HTR-8/SVneo (cell line): ENCODE measurements at places on chromosomes 3 and 15.
A peak's percentile ranks its signal among the peaks of the same experiment; 100 is the strongest.

- peak; percentile 49 for DNase-seq
Observed at GRCh38 chr15:75347222-75348033, 589 bp downstream of the NEIL1 start.

DNA sequence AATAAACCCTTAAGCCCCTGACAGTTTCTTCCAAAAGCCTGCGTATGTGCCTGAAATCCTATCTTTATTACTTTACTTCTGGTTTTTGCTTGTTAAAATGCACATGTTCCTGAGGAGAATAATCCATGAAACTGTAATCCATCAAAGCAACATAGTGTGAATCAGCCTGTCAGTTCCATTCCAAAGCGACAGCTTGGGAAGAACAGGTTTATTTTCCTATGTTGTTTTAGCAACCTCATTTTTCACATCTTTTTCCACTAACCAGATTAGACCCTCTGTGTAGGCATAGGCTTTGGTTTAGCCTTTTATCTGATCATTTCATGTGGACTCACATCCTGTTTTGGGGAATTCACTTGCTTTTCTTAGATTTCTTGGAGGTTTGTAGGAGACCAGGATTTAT lies 988.0 kb downstream of the SQOR start:
- no peak for DNase-seq

- DNase-seq = no peak
Observed at GRCh38 chr15:51044037-51044727, 50.5 kb downstream of the TNFAIP8L3 start.

GRCh38 chr15:50911001-50911400 lies 2.5 kb downstream of the AP4E1 start:
- DNase-seq = no peak

DNA sequence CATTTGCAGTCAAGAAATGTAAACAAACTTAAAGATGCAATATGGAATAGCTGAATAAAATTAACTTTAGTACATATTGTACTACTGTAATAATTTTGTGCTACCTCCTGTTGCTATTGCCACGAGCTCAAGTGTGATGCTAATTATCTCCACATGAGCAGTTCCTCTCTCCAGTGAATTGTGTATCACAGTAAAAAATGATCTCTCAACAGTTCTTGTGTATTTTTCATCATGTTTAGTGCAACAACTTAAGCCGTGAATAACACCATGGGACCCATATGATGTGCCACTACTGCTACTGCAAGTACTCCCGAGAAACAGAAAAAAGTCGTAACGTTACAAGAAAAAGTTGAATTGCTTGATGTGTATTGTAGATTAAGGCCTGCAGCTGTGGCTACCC lies 12.4 kb downstream of the RIOX2 start:
- DNase-seq = no peak

GRCh38 chr15:83444936-83445335 lies 2.2 kb upstream of the SH3GL3 start:
- DNase-seq = no peak

GRCh38 chr3:188037195-188037718 lies 116.7 kb upstream of the LPP start:
- no peak for DNase-seq

DNA sequence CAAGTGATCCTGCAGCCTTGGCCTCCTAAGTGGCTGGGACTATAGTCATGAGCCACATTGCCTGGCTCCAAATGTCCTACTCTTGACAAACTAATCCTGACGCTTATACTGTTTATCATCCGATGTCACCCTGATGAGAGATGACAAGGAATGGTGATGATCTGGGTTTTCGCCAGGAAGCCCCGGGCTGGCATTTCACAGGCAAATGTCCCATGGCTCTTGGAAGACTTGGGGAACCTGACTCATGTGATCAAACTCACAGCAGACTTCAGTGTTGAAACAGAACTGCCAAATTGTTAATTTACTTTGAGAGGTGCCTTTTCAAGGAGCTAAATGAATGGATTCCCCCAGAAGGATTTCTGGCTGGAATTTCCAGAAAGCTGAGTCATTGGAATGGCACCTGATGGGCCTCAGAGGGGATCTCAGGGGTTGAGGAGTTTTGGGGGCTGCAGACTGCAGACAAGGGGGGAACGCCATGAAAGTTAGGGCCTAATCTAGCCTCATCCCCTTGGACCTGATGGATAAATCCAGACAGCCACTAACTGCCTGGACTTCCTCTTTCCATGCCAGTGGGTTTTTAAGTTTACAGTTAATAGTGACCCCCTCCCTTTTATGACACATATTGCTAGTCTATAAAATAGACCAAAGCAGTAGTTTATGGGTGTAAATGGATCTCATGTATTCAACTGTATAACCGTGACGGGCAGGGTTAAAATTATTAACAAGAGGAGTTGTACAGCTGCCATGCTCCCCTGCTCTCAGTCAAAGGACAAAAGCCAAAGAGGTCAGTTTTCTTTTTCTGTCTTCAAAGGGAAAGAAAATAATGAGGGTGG lies 146.6 kb downstream of the CHSY1 start:
- DNase-seq = peak; percentile 34

GRCh38 chr15:49989498-49989897 lies 129.5 kb downstream of the ATP8B4 start:
- no peak for DNase-seq

- DNase-seq = no peak
Observed at GRCh38 chr15:62320259-62320658, 155.2 kb upstream of the C2CD4B start.

GRCh38 chr3:4807381-4808280 lies 171.6 kb upstream of the BHLHE40 start:
- no peak for DNase-seq

- DNase-seq = no peak
Observed at GRCh38 chr3:112360561-112360960, 27.6 kb downstream of the CD200 start.

GRCh38 chr3:140708815-140709214 lies 31.0 kb downstream of the TRIM42 start:
- DNase-seq = no peak

DNA sequence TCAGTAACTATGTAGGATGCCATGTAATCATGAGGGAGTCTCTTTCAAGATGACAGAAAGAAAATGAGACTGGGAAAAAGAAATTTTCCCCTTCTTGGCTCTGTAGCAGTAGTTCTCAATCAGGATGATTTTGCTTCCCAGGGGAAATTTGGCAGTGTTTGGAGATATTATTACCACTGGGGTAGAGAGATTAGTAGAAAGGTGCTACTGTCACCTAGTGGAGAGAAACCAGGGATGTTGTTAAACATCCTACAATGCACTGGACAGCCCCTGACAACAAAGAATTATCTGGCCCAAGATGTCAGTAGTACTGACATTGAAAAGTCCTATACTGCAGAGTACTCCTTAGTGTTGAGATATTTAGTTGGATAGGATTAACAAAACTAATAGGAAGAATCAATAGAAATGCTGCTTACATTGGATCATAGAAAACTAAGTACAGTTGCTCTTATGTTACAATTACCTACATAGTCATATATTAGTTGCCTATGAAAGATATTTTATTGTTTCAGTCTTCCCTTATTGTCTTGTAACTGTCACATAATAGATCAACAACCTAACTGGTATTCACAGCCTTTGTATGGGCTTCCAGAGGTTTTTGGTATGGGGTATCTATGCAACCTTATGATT lies 433.3 kb downstream of the RAP2B start:
- DNase-seq = no peak

DNA sequence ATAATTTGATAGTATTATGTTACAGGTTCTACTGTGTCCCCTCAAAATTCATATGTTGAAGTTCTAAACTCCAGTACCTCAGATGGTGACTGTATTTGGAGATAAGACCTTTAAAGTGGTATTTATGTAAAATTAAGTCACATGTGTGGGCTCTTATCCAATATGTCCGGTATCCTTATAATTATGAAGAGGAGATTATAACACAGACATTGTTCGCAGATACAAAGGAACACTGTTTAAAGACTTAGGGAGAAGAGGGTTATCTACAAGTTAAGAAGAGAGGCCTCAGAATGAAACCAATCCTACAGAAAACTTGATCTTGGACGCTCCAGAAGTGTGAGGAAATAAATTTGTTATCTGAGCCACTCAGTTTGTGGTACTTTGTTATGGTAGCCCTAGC lies 50.9 kb downstream of the DPH6 start:
- DNase-seq = no peak

DNA sequence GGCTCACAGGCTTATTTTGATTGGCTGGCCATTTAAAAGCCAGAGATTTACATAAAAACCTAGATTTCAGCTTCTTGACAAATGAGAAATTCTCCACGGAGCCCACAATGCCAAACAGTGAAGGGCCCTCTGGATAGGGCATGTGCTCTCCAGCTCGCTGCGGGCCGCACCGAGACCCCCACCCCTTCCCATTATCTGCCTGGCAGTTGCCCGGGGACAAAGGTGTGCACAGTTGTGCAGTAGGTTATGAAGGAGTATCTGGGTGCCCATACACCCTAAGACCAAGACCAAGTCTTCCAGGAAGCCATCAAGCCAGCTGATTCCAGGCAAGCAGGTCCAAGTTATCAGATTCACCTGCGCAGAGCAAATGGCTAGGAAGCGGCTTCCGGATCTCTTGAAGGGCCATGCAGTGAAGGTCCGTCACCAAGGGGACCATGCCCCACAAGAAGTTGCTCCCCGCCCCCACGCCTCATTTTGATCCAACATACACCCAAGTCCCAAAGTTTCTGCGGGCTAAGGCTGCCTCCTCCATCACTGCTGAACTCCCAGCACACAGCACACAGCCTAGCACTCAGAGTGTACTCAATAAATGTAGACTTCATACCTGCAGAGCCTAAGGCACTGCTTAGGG lies 1.3 kb downstream of the MRPS25 start:
- DNase-seq = no peak

GRCh38 chr3:44509393-44509921 lies 32.0 kb upstream of the ZNF445 start:
- no peak for DNase-seq

GRCh38 chr15:92661956-92662355 lies 6.4 kb upstream of the FAM174B start:
- DNase-seq = no peak

GRCh38 chr15:81157195-81157938 lies 23.3 kb downstream of the CFAP161 start:
- no peak for DNase-seq

GRCh38 chr15:39362821-39363561 lies 217.9 kb upstream of the THBS1 start:
- DNase-seq = peak; percentile 27

DNA sequence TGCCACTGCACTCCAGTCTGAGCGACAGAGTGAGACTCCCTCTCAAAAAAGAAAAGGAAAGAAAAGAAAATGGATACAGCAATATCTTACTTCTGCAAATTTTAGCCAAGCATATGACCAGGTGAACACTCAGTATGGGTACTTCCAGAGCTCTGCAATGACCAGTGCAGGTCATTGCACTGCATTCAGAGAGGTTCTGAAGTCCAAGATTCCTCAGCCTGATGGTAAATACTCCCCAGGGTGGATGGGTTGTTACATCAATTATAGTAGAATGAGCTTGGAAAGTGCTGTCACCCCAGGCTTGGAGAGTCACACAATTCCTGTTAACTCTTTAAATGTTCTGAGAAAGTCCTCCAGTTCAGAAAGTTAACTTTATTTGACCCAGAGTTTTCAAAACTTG lies 103.7 kb downstream of the RPLP1 start:
- DNase-seq = no peak

DNA sequence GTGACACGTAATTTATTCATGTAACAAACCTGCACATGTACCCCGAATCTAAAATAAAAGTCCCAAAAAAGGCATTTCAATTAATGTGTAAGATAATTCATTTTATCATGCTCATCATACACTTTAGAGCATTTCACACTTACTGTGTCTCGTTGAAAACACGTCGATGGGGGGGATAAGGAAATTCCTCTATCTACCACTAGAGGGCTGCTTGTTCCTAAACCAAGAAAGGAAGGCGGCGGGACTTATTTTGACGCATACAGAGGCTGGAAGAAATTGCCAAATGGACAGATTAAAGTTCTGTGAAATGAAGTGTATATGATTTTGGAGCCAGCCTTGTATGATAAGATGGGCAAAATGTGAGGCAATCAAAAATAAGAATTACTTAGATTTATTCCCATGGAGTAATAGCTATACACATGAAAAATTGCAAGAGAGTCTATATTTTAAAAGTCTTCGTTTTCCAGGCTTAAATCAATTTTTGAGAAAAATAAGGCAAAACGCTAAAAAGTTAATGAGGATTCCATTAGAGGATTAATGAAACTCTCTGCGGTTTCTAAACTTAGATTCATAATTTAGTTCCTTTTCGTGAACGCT lies 346.8 kb downstream of the CNTN3 start:
- DNase-seq = no peak

DNA sequence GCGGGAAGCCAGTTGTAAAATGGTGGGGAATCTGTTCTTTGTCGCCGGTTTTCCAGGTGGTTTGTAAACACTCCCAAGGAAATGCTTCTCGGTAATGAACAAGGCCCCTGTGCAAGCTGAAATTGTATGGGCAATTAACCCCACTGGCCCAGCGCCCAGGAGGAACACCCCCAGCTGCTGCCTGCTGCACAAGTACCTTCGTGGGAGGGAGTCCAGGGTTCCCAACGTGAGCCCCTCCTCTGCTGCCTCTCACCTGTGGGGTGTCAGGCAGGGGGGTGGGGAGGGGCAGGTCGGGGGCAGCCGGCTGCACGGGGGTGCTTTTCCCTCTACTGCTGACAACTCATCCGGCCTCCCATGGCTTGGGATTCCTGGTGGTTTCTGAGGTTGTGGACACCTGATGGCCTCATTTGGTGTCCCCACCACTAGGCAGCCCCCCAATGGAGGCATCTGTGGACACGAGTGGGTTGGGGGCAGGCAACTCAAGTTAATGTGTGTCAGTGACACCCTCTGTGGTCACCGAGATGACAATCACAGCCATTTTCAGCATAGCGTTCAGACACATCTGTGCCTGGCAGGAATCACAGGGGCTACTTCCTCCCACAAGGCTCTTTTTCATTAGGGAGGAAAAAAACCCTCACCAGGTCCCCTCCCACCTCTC lies 35.6 kb upstream of the PRR23E start:
- DNase-seq = no peak

DNA sequence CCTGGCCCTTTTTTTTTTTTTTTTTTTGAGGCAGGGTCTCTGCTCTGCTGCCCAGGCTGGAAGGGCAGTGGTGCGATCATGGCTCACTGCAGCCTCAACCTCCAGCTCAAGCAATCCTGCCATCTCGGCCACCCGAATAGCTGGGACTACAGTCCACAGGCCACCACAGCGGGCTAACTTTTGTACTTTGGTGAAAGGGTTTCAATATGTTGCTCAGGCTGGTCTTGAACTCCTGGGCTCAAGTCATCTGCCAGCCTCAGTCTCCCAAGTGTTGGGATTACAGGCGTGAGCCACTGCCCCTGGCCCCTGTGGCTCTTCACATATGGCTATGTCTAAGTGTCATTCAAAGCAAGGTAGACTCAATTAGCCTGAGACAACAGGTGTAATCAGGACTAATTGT lies 8.8 kb upstream of the DPPA2 start:
- DNase-seq = no peak
